ENCODE measurements at places on chromosomes 5 and 9. TPM values are rescaled to one million over a fixed set of nuclear protein-coding genes. Genes with fewer than 3 reads are reported as not detected.

The ORM2 gene
- not detected for total RNA-seq

The FOXD1 gene
- total RNA-seq = 17.0 TPM

The CARD6 gene
- not detected for total RNA-seq

The IFNK gene
- total RNA-seq = not detected

The SLC34A1 gene
- 1.5 TPM for total RNA-seq

The ZNF474 gene
- 4.9 TPM for total RNA-seq

The P4HA2 gene
- 71.1 TPM for total RNA-seq

The MIER3 gene
- total RNA-seq = 4.7 TPM
